Kidney (tissue), 22 donors: ENCODE measurements at places on chromosomes 6 and 20.
A peak's percentile ranks its signal among the peaks of the same experiment; 100 is the strongest.

GRCh38 chr6:33173535-33174180 is 18.6 kb downstream of the COL11A2 start:
- DNase-seq = no peak

- no peak for DNase-seq
These were observed 47.8 kb upstream of the GATA5 start for GRCh38 chr20:62523473-62524203.

DNA sequence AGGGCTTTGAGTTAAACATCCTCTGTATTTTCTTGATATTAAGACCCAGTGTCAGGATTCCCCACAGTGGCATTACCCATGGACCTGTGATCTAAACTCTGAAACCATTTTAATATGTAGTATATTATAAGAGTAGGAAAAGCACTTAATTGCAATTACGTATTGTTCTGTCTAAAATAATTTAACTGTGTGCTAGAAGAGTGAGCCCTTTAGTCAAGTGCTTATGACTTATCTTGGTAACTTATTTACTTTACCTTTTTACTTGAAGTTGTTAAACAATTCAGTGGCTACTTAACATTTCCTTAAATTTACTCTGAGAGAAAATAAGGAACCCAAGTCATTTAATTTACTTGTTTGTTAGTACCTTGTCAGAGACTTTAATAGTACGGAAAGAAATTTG is 173.6 kb downstream of the CDKAL1 start:
- DNase-seq = no peak

DNA sequence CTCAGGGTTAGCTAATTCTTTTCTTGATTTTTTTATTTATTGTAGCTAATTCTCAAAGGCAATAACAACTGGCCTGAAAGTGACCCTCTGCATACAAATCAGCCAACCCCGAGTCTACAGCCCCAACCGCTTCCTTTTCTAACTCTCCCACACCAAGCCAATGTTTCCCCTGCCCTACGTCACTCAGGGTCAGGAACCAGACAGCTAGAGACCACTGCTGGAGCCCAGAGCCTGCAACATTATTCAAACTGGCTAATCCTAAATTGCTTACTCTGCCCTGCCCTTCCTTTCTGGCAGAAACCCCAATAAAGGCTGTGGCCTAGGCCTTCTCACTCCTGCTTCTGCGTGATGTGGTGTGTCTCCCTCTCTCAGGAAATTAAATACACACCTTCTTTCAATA is 320.7 kb downstream of the CBLN4 start:
- peak; percentile 73 for DNase-seq

- DNase-seq = no peak
These were observed 99.9 kb upstream of the PMEPA1 start for GRCh38 chr20:57809661-57810172.

- DNase-seq = peak; percentile 95
These were observed 6.3 kb upstream of the DHX16 start for GRCh38 chr6:30678964-30679726.

DNA sequence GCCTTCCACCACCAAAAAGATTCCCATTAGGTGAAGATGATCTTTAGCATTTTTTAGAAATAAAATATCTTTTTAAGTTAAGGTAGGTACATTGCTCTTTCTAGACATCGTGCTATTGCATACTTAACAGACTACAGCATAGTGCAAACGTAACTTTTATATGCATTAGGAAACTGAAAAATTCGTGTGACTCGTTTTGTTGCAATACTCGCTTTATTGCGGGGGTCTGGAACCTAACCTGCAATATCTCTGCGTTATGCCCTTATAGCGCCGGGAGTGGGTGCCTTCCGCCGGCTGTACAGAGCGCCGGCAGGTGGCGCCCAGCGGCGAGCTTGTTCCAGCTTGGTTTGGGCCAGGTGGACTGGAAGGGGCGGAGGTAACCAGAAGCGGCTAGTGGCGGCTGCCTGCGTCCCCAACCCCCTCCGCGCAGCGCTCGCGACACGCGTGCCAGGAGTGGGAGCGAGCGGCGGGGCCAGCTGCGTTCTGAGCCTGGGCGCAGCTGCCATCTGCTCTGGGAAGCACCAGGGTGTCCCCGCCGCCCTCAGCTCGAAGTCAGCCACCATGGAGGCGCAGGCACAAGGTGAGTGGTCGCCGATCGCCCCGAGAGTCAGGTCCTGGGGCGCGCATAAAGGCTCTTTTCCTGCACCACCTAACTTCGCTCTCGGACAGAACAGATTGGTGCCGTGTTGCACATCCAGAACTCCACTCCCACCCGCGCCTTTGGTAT is at the start of gene TPD52L1:
Gene TPD52L1 (plus strand): TSS at position 383 of the 727 bp plus-strand sequence. CDS start 179 bp downstream, at position 562.
- DNase-seq = peak; percentile 89

DNA sequence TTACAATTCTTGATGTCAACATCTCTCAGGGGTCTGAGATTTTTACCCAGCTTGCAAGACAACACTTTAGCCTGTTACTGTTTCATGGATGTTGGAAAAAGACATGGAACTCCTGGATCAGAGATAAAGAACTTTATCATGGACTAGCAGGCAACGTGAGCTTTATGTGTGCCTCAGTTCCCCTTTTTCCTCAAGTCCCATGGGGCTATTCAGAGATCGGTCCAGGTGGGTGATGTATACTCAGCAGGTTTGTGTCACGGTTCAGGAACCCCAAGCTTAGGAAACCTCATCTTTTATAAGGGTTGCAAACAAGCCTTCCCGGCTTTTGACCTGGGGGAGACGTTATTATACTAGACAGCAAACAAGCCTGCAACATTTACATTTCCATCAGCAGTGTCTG is 15.0 kb downstream of the AFG1L start:
- DNase-seq = no peak

DNA sequence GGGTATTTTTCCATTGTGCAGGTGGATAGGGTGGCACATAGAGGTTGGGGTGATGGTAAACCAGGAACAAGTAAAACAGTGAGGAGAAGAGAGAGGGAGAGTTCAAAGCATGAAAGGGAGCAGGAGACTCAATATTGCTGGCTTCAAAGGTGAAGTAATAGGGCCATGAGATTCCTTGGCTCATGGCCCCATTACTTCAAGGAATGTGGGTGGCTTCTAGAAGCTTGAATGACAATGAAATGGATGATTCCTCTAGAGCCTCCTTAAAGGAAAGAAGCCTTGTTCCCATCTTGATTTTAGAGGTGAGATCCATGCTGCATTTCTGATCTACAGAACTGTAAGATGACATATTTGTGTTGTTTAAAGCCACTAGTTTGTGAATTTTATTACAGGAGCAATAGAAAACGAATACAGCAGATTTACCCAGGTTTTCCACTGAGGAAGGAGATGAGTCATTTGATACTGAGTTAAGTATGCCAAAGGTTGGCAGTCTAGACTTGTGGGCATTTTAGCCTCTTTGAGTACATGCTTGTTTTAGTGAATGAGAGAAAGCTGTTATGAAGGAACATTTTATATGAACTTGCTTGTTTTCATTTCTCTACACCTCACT is 110.4 kb downstream of the PLCB4 start:
- DNase-seq = no peak

GRCh38 chr20:14334306-14334930 is 3.0 kb downstream of the FLRT3 start:
- DNase-seq = peak; percentile 95

DNA sequence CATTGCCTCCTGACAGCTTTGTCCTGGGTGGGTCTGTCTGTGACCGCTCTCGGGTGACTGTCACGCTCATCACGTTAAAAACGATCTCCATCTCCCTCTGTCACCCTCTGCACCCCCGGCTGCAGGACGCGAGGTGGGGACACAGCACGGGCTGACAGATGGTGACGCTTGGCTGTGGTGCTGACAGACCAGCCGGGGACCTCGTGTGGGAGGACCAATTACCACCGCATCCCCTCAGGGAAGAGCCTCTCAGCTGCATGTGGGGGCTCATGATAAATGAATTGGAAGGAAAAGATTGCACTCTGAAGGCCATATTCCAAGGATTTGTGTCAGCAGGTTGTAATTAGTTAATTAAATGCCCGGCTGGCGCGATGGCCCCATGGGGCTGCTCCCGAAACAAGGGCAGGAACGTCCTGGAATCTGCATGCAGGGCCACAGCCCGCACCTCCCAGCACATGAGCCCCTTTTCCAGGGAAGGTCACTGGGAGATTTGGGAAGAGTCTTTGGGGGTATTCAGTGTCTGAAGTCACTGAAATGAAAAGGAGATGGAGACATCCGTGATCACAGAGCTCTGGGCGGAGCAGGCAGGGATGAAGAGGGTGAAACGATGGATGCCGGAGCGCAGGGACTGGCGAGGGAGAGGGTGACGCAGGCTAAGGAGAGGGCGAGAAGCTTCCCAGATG is 87.1 kb downstream of the ERMARD start:
- peak; percentile 38 for DNase-seq

- DNase-seq = peak; percentile 49
These were observed 89.7 kb downstream of the MDGA1 start for GRCh38 chr6:37607944-37608343.

- DNase-seq = no peak
These were observed 63.8 kb downstream of the TNFRSF21 start for GRCh38 chr6:47245745-47246371.

DNA sequence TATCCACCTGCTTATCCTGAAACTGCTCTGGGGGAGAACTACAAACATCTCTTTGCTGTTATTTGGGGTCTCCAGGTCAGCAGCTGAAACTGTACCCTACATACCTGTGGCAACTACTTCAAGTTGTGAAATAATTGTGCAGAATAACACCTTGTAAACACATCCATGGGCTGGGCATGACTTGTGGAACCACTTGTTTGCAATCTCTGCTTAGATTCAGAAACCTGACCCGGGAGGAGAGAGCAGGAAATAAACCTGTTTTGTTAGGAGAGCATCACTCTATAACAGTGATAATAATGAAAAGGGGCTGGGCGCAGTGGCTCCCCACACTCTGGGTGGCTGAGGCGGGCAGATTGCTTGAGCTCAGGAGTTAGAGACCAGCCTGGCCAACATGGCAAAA is 183.1 kb downstream of the NFATC2 start:
- no peak for DNase-seq

DNA sequence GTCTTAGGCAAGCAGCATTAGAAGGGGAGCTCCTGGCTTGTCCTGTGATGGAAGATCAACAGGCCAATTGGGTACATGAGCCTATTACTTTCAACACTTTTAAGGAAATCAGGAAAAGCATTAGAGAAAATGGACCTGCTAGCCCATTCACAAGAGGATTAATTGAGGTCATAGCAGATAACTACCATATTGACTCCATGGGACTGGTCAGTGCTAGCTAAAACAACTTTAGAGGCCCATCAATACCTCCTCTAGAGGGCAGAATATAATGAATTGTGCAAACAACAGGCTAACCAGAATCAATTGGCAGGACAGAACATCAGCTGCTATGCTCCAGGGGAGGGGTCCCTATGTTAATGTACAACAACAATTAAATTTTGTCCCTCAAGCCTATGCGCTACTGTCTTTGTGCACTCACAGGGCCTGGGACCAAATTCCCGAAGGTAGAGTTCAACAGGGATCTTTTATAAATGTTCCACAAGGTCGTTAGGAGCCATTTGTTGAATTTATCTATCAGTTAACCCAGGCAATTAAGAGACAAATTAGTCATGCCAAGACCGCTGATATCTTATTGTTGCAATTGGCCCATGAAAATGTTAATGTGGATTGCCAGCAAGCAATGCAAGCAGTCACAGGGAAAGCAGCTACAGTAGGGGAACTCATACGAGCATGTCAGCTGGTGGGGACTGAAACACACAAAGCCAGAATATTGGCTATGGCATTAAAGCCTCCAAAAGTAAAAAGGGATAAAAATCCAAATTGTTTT is 106.6 kb upstream of the BTN3A2 start:
- no peak for DNase-seq

- no peak for DNase-seq
These were observed 20.8 kb downstream of the GFOD1 start for GRCh38 chr6:13466304-13467215.
